ENCODE measurements at places on chromosomes 5 and 9.

- no peak for DNase-seq
These were observed 253.8 kb downstream of the EBF1 start for GRCh38 chr5:158845941-158846340.

GRCh38 chr5:81948349-81948748 is 23.5 kb upstream of the ATG10 start:
- DNase-seq, result no peak

GRCh38 chr5:149865746-149866145 is 78.8 kb downstream of the PDE6A start:
- no peak for DNase-seq

DNA sequence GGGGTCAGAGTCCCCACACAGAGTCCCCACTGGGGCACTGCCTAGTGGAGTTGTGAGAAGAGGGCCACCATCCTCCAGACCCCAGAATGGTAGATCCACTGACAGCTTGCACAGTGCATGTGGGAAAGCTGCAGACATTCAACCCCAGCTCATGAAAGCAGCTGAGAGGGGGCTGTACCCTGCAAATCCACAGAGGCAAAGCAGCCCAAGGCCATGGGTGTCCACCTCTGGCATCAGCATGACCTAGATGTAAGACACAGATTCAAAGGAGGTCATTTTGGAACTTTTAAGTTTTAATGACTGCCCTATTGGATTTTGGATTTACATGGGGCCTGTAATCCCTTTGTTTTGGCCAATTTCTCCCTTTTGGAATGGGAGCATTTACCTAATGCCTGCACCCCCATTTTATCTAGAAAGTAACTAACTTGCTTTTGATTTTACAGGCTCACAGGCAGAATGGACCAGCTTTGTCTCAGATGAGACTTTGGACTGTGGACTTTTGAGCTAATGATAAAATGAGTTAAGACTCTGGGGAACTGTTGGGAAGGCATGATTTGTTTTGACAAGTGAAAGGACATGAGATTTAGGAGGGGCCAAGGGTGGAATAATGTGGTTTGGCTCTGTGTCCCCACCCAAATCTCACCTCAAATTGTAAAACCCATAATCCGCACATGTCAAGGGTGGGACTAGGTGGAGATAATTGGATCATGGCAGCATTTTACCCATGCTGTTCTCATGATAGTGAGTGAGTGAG is 56.3 kb upstream of the ITGA1 start:
- no peak for DNase-seq

DNA sequence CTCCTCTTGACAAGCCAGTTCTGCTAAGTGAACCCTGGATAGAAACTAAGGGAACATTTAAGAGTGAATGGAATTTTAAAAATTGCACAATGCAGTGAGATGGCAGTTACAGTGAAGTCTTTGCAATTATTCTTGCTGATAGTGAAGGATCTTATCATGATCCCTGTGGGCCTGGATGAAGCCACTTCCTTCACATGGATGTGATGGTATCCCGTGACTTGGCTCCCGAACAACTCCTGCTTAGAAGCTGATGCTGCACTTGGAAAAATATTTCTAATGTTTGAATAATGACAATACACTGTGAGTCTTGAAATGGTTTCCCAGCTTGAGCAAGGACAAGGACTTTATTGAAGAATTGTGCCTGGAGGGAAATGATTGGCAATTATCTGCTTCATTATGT is 49.2 kb upstream of the NTRK2 start:
- DNase-seq, result no peak
